T-helper 1 cell (primary cell): ENCODE measurements at places on chromosomes 1 and 21.

DNA sequence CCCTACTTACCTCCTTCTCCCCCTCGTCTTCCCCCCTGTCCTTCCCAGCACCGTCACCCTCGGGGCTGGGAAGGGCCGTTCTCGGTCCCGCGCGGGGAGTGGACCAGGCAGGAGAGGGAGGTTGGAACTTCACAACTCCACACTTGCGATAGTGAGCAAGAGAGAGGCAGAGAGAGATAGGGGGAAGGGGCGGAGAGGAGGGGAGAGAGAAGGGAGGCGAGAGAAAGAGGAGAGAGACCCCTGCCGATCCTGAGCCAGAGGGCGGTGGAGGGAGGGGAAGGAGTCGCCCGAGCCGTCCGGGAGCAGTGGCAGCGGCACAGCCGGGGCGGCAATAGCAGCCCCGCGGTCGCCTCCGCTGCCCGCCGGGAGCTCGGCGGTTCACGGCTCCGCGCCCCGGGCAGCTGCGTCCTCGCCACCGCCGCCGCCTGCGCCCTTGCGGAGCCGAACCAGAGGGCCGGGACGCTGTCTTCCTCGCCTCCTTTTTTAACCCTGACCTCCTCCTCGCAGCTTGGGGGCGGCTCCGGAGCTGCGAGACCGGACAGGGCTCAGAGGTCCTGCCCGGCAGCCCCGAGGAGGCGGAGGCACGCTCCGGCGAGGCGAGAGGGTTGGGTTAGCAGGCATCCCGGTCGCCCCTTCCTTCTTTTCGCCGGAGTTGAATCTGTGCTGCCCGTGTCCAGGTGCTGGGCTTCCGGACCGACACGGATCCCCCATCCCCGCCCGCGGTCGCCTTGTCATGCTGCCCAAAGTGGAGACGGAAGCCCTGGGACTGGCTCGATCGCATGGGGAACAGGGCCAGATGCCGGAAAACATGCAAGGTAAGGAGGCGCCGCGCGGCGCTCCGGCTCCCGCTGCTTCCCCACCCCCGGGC is 11.7 kb downstream of the NR5A2 start:
- DNase-seq, result no peak

- DNase-seq, result no peak
Measured at GRCh38 chr1:154736841-154737240, 128.9 kb upstream of the ADAR start.

DNA sequence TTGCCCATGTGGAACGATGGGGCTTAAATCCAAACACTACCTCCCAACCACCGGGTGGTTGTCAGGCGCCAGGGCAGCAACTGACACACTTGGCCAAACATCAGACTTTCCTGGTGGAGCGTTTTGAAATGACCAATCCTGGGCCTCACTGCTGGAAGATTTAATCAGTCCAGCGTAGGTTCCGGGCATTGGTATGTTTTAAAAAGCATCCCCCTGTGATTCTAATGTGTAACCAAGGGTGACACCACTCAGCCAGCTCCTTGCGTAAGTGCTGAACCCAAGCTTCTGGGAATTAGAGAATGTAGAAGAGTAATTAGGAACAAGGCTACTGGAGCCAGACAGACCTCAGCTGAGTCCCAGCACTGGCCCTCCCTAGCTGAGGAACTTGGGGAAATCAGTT is 44.8 kb upstream of the KAZN start:
- DNase-seq, result no peak

DNA sequence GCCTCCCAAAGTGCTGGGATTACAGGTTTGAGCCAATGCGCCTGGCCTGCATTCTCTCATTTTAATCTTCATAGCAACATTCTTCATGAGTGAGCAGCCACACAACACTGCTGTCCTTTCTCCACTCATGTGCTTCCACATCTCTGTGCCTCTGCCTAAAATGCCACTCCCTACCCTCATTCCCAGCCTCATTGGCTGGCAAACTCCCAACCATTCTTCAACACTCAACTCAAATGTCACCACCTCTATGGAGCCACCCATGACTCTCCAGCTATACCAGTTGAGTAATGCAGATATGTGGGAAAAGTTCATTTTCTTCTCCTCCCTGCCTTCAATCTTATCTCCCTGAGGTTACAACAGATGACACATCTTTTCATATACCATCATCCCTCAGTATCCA is 53.9 kb upstream of the ZC3H12A start:
- no peak for DNase-seq

- no peak for DNase-seq
Measured at GRCh38 chr1:3472906-3473305, 18.4 kb downstream of the ARHGEF16 start.

GRCh38 chr1:167794043-167794442 is 72.3 kb downstream of the MPZL1 start:
- DNase-seq, result no peak

DNA sequence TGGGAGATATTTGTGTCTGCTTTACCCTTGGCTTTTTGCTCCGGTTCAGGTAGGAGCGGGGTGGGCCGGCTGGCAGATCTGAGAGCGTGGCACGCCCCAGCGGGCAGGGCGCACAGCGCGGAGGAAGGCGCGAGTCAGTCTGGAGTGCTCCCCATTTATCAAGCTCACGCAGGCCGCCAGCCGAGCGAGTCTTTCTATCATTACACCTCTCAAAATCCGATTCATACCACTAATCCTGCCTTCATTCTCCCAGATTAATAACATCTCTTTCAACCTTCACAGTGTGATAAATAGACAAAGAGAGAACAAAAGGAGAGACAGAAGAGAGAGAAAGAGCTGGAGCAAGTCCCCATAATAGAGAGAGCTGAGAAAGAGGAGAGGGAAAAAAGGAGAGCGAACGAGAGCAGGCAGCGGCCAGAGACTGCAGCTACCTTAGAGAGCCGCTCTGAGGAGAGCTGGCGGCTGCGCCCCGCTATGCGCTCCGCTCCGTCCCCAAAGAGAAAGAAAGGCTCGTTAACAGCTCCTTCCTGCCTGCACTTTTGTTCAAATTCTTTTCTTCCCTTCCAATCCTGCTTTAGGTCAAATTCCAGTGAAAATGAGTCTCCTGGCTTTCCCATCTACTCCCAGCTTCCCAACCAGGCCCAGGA is 48.0 kb downstream of the DMAP1 start:
- no peak for DNase-seq

DNA sequence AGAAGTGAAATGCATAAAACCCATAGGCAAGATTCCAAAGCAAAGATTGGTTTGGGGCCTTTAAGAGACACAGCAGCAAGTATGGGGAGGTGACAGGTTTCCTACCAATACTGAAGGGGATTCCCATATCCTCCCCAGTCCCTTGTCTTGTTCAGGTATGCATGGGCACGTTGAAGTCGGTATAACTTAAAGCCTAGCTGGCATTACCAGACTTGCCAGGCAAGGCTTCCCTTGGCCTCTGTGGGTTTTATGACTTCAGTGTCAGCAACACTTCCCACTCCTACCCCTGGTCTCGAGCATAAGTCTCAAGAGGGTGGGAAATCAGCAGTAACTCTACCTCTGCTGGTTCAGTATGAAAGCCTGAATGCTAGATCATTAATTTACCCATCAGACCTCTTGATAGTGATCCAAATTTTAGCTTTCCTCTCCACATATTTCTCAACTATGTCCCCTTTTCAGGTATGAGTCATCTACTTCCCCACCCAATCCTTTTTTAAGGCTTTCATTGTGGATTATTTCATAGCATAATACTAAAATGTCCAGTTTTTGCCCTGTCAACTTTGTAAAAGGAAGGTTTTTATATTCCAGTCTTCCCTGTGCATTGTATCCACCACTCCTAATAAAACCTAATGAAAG is 6.8 kb downstream of the CYP4X1 start:
- DNase-seq, result no peak

- DNase-seq, result no peak
Measured at GRCh38 chr1:40001456-40001855, 39.1 kb upstream of the CAP1 start.

DNA sequence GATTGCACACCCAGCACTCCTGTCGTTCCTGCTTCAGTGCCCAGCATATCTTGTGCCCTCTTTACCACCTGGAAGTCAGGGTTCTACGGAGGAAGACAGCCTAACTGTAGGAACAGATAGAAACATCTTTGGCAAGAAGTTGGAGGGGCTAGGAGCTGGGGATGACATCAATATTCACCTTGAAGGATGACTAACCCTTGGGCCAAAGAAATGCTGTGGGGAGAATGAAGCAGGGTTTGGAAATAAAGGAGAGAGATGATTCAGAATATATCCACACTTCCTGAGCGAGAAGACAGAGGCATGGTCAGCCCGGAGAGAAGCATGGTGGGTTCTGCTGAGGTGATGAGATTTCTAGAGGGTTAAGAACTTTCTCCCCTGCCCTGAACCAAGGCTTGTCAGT is 4.6 kb upstream of the NKAIN1 start:
- DNase-seq, result no peak

DNA sequence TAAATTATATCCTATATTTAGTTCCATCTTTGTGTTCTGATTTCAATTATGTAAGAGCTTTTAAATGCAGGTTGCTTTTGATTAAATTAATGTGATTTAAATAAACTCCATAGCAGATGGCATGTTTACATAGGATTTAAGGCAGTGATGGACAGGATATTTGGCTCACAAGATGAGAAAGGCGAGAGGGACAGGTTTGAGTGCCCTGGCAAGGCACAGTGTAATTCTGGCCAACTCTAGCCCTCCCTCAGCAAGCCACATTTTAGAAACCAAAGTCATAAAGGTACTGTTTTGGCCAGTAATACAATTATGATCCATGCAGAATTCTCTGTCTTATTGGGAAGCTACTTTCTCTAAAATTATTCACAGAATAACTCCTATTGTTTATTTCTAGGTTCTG is 50.6 kb upstream of the C1orf146 start:
- DNase-seq, result no peak

DNA sequence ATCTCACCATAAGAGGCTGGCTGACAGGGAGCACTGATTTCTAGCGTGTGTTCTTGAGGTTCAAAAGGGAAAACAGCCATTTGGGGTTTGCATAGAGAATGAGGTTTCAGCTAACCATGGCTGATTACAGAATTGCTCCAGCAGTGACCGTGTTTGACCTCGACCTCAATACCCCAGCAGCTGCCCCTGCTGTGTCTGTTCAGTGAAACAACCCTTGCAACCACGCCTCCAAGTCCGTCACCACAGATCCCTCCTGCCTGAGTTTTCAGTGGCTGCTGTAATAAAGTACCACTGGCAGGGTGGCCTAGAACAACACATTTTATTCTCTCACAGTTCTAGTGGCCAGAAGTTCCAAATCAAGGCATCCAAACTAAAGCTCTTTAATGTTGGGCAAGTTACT is 147.7 kb downstream of the HUNK start:
- no peak for DNase-seq

DNA sequence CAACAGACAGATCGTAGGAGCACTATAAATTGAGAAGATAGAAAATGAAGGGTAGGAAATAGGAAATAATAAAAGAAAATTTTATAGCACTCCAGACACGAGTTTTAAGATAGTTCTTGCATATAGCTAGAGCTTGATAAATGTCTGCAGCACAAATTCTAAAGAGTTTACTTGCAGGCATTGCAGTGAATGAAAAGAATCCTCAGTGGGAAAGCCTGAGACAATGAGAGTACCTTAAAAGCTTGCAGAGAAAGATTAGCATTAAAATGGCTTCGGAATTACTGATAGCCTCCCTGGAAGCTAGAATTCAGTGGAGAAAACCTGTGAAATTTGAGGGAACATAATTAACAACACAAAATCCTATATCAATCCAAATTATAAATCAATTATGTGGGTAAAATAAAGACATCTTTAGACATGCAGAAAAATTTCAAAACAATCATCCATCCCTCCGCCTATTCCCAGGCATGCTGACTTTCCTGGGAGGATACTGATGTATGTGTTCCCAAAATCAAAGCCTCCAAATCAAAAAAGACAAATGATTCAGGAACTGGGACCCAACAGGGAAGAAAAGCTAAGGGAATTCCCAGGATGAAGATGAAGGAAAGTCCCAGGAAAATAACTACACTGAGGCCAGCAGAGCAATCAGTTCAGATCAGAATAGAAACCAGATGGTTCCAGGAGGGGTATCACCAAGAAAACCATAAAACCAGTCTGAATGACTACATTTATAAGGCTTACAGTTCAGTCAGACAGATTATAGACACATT is 305.9 kb upstream of the USP25 start:
- no peak for DNase-seq

DNA sequence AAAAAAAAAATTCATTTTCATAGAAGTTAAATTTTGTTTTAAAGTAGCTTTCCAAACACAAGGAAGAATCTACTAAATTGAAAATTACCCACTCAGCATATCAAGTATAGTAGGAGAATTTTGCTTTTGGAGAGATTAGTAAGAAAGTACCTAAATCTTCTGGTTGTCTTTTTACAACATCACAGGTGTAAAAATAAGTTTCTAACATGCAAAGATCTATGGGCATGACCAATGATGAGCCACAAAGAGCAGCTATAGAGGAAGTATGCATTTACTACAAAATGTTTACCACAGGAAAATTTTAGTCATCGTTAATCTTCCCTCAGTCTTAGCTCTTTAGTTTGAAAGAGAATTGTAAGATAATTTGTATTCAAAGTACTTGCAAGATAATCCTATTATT is 28.1 kb downstream of the ANGPTL3 start:
- no peak for DNase-seq

- no peak for DNase-seq
Measured at GRCh38 chr1:88455621-88456256, 228.3 kb upstream of the PKN2 start.

- no peak for DNase-seq
Measured at GRCh38 chr1:73998348-73998959, 199.5 kb downstream of the LRRIQ3 start.
